ENCODE measurements at places on chromosomes 5 and 9.
A peak's percentile ranks its signal among the peaks of the same experiment; 100 is the strongest.

DNA sequence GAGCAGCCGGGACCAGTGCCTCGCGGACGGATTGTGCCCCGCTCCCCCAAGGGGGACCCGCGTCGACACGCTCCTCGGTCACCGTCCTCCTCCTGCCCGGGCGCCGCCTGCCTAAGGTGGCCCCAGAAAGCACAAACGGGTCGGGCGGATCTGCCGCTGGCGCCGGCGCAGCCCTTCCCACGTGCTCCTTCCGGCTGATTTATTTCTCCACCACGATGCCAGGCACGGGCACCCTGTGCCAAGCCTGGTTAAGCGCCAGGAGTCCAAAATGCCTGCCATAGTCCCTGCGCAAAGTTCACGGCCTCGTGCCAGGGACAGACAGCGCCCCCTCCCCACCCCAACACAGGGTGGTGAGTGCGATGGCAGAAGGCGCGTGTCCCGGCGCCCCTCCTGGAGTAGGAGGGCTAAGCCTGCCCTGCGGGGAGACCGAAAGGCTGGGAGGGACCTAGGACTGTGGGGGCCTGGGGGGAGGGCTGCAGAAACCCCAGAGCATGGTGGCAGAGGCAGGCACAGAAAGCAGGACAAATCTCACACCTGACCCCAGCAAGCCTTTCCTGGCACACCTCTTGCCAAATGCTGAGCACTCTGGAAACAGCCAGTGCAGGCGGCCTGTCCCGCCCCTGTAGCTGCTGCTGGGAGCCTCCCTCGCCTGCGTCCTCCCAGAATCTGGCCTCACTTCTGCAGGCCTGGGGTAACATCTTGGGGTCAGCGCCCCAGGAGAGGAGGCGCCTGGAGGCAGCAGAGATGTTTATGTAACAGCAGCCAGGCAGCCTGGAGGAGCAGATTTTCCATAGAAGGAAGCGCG lies 1.1 kb upstream of the NOTCH1 start:
- DNase-seq: peak; percentile 41

GRCh38 chr5:37637165-37637845 lies 202.5 kb downstream of the GDNF start:
- DNase-seq: no peak

DNA sequence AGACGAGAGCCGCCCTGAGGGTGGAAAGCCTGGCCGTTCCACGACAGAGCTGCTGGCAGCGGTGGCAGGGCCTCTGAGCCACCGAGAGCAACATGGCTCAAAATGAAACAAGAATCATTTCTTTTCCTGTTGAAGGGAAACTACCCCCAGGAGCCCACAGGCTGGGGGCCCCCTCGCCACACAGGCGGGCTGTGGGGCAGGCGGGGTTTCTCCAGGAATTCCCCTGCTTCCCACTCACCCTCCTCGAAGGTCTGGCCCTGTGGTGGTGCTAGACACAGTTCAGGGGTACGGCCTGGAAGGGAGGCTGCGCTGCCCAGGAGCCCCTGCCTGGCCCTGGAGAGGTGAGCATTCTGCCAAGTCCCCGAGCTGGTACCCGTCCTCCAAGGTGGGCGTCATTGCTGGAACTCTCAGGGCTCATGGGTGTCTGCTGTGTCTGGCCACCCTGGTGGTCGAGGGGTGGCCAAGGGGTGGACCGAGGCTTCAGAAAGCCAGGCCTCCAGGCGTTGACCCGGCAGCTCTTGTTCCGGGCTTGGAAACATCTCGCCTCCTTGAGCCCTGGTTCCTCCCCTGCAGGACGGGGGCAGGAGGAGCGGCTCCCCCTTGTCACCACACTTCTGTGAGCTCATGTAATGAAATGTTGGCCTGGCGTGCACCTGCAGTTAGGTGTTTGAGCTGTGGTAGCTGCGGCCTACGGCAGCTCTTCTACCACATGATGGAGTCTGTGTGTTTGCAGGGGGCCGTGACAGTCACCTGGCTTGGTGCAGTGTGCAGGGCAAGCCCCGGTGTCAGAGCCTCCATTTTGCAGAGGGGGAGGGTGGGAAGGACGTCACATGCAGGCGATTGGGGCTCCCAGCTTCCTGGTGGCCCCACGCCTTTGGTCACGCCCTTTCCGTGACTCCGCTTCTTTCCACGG lies 65.3 kb downstream of the RXRA start:
- DNase-seq: no peak

DNA sequence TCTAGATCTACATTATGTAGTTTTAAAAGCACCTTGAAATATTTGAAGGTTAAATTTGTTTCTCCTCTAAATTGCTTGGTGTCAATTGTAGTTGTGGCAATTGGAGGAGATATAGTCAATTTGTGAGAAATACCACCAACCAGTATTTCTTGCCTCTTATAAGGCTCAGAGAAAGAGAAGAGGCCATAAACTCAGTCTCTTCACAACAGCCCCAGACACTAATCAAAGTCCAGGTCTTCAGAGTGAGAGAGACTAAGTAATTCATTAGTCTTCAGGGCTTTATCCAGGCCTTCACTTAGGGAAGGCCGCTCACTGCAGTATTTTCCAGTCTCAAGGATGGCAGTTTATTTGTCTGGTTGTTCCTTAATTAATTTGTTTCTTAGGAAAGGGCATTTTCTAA lies 168.0 kb upstream of the RGMB start:
- no peak for DNase-seq

DNA sequence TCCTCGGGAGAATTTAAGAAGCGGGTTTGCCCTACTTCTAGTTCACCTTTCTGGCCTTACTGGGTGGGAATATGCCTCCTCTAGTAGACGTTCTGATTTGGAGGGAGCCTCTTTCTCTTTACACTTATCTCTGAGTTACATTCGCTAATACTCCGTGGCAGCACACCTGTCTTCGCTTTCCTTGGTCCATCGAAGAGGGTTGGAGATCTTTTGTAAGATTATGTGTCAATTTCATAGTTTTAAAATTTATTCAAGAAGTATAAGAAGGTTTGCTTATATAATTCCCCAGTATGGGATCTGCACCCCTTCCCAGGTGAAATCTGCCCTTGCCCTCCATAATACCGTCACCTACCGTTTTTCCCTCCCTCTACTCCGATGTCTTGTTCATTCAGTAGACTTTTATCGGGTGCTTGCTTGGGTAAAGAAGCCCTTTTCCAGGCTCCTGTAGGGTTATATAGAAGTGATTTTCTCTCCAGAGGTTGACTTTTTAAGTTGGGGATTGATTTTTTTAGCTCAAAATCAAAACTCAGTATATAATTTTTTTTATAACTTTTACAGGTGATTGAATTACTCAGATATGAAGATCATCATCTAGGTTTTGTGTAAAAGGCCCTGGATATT lies 1.1 kb downstream of the GPBP1 start:
- no peak for DNase-seq

DNA sequence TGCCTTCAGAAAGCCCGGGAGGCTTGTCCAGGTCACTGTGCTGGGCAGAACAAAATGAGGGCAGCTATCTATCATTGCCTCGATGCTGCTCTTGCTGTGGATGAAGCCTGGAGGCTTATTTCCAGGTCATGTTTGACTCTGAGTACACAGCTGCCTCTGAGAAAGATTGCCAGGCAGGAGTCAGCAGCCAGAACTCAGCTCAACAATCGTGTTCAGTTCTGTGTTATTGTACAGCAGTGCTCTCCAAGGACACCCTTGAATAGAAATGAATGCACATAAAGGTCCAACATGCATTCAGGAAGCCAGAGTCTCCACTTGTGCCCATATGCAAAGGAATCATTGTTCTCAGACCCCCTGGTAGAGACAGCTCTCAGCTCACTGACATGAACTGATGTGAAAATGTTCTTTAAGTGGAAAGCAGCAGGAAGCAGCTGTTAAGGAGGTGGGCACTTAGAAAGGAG lies 61.7 kb upstream of the ZFR start:
- DNase-seq: no peak

- no peak for DNase-seq
These were observed 12.1 kb upstream of the TLE4 start for GRCh38 chr9:79559495-79560181.

DNA sequence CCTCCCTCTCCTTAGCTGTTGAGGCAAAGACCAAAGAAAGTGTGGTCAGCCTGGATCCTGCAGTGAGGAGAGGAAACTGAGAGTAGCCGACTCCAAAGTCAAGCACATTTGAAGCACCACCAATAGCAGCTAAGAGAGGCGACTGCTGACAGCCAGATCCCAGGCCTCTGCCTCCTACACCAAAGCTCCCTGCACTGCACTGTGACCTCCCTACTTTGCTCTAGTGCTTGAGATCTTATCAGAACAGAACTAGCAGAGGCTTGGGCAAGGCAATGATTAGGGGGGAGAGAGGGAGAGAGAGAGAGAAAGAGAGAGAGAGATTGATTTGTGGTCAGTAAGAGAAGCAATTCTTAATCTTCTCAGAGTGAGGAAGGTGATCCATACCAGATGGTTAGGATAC lies 216.3 kb downstream of the CDK5RAP2 start:
- no peak for DNase-seq

GRCh38 chr5:11139217-11139865 lies 378.3 kb upstream of the DAP start:
- DNase-seq: no peak

GRCh38 chr5:9251379-9251980 lies 294.4 kb downstream of the SEMA5A start:
- DNase-seq: peak; percentile 14

- DNase-seq: no peak
These were observed 21.0 kb downstream of the NUDT12 start for GRCh38 chr5:103541569-103541968.

- peak; percentile 17 for DNase-seq
These were observed 71.4 kb upstream of the STARD4 start for GRCh38 chr5:111583758-111584203.

DNA sequence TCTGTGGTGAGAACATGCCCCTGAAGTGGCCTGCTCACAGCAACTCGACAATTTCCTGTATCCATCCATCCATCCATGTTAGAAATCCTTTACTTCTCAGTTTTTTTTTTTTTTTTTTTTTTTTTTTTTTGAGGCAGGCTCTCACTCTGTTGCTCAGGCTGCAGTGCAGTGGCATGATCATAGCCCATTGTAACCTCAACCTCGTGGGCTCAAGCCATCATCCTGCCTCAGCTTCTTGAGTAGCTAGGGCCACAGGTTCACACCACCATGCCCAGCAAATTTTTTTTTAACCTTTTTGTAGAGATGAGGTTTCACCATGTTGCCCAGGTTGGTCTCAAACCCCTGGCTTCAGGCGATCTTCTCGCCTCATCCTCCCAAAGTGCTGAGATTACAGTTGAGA lies 259.1 kb downstream of the ARHGAP26 start:
- DNase-seq: no peak

GRCh38 chr9:121455527-121456239 lies 44.0 kb downstream of the GGTA1 start:
- no peak for DNase-seq

DNA sequence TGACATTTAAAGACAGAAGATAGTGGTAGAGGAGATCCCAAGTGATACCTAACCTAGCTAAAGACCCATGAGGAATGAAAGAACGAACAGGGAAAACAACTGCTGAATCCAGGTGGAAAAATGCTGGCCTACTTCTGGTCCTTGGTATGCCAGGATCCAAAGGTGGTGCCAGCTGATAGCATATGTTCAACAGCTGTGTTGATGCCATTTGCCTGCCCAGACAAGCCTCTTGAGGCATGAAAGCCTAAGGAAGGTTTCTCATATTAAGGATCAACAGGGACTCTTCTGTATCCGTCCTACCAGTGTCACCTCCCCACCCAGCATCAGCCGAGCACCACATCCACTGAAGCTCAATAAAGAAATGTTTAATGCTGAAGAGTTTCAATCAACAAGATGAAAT lies 225.7 kb upstream of the DMRT1 start:
- DNase-seq: no peak

DNA sequence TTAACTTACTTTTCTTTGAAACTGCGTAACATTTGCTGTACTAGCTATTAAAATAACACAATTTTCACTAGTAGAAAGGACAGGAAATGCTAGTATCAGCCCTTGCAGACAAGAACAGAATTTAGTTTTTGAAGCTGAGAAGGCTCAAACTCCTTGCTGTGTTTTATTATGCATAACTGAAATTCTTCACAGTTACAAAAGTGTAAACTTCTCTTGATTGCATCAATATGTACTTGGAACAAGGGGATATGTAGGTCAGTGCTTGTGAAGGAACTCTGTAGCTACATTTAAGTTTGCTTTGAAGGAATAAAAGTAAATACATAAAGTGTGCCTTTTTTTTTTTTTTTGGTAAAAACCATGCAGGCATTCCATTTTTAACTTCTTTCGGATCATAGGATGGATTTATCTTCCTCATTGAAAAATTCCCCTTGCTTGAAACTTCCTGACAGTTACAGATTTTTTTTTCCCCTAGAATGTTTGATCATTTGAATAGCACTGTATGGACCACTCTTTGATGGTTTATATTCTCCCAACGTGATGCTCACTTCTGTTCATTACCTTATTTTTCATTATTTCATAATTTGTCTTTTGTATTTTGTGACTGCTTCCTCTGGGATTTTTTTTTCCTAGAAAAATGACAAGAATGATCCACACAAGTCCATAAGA lies 94.9 kb upstream of the DAB2 start:
- peak; percentile 27 for DNase-seq

DNA sequence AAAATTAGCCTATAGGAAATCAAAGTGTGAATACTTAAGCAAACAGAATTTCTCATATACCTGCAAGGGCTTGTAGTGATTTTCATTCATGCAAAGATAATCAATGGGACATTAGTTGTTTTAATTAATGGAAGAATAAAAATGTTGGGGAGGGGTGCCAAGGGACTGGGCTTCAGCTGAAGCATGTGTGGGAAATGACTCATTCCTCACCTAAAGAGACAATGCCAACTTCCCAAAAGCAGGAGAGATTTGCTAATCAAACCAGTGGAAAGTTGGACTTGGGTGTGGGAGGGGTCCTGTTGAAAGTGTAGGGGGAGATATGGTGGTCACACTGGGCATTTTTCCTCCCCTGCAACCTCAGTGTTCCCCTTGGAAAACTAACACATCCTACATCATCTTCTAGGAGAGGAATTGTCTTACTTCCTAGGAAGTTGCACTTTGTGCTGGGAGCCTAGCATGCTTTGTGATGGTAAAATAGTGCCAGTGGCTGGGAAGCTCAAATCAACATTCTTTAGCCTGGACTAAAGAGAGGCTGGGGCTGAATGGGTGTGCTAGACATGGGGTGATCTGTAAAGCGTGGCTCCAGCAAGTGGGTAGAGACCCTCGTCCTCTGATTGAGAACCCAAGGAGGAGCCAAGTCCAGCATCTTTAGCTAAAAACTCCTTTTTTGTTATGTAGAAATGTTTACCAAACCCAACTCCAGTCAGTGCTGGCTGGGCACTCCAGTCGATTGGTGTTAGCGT lies 6.4 kb upstream of the LHX2 start:
- DNase-seq: no peak

DNA sequence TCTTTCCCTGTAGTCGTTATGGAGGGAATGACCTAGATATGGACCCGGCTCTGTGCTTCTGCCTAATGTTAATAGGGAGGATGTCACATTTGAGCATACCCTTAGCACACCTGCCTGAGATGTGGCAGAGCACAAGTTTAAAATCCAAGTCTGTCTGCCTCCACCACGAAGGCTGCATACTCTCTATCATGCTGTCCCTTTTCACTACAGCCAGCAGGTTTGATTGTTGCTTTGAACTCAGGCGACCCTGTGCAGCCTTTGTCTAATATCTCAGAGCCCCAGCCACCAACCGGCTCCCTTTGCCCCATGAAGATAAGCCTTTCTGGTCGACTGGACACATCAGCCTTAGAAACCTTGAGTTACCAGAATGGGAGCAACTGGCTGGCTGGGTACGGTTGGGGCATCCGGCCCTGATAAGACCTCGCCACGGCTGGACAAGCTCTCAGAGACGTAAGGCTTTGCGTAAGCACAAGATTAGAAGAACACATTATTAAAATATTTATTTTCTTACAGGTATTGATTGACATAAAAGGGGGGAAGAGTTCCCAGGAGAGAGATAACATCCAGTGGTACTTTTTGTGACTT lies 222.0 kb upstream of the TRIM32 start:
- no peak for DNase-seq

- no peak for DNase-seq
These were observed 303.0 kb upstream of the CDH9 start for GRCh38 chr5:27341342-27341741.
